ENCODE measurements at places on chromosomes 4 and X.
A peak's percentile ranks its signal among the peaks of the same experiment; 100 is the strongest.

DNA sequence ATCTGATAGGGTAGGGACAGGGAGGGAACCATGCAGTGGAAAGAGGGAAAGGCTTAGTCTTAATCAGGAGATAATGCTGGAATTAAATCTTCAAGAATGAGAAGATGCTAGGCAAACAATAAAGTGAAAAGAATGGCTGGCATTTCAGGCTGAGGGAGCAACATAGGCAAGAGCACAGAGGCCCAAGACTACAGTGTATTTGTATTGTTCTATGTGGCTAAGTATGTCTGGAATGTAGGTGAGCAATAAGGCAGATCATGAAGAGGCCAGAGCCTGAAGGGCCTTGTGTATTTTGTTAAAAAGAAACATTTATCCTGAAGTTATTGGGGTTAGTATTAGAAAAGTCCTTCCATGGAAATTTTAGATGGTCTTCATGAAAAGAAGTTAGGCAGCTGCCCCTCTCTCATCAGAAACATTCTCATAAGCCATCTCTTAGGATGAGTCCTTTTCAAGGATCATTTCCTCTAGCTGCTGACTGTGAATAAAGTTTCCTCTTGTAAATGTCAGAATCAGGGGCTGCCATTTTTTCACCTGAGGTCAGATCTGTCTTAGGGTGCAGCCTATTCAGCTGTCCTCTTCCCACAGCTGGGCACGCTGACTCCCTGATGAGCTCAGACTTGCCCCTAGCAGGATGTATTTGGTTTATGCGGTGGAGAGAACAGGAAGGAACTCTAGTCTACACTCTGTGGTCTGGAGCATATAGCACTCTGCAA is 46.3 kb downstream of the ATP10D start:
- DNase-seq: peak; percentile 12

GRCh38 chr4:182807767-182808548 is 109.2 kb downstream of the DCTD start:
- DNase-seq: no peak

DNA sequence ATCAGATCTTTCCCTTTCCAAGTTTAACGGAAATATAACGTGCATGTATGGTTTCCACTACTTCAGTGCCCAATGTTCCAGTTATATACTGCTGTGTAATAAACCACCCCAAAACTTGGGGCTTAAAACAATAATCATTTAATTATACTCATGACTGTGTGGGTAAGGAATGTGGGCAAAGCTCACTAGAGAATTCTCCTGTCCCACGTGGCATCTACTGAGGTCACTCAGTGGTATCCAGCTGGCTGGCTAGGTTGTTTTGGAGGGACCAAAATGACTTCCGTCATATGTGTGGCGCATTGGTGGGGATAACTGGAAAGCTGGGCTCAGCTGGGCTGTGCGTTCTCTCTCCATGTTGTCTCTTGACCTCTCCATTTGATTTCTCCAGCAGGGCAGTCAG is 18.5 kb downstream of the ZCCHC18 start:
- DNase-seq: no peak

DNA sequence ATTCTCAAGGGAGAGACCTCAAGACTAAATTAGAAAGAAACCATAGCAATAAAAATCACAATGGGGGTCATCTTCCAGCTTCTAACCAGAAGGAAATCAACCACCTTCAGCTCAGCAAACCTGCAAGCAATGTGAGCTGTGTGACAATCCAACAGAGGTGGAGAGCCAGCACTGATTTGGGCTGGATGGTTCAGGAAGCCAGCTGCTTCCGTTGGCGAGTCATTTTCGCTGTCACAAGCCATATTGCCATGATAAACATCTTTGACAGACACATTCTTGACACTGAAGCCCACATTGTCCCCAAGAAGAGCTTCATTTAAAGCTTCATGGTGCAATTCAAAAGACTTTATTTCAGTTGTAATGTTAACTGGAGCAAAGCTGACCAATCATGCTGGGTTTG is 22.7 kb downstream of the F8A1 start:
- DNase-seq: no peak

DNA sequence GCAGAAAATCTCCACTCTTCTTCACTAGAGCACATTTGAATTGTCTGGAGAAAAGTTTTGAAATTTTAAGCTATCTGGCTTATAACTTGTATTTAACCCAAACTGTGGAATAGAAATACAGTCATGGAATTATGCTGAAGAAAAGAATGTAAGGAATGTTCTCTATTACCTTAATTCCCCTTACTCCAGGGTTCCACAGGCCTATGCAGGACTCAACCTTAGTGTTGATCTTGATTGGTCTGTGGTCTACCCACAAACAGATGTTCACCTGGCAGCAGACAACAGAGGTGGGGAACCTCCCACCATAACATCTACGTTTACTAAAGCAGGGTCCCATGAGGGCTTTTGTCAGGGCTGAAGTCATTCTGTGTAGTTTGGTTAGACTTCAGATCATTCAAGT is 189.3 kb upstream of the GPRIN3 start:
- no peak for DNase-seq

DNA sequence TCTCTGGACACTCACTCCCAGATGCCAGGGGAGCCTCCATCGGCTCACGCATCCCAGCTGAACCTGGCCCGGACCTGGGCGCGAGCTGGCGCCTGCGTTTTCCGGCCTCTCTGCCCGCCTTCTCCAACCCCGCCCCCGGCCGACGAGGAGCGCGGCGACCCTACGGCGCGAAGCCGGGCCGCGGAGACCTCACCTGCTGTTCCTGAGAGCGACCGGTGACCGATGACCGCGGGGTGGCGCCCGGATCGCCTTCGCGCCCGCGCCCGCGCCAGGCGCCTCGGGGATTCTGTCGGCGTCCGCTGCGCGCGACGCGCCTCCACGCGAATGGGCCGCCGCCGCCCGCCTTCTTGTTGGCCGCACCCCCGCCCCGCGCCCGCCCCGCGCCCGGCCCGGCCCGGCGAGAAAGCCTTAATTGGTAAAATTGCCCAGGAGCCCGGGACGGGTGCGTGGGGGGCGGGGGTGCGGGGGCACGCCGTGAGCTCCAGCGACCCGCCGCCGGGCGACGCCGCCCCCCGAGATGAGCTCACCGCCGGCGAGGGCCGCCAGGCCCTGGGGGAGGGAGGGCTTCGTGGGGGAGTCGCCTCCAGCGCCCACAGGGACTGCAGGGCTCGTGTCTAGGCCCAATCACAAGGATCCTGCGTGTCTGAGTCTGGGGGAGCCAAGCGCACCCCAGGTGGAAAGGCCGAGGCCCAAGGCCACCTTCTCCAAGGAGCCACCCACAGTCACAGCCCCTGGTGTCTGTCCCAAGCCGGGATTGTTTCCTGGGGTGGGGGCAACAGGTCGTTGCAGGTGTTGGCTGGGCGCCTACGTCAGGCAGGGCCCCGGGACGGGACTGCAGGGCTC is at the start of gene FLNA:
Gene FLNA (minus strand): TSS at position 322 of the 843 bp plus-strand sequence. CDS start 3,389 bp downstream, outside the sequence.
- no peak for DNase-seq

DNA sequence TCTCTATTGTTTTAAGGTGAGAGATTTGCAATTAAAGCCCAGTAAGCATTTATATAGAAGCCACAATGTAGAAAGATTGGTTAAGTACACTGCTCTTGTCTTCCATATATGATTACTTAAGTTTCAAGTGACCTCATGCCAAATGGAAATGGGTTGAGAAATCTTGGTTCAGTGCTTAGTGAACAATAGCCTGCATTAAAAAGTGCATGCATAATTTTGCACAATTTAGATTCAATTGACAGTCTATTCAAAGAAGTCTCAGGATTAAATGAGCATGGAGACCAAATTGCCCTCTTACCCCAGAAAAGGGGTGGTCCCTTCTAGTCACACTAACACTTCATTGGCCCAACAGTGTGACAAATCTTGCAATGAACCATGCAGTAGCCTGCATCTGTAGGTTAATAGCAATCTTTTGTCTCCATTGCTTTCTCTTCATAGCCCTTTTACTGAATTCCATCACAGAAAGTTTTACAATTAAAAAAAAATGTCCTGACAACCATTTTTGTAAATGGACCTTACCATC is 93.6 kb downstream of the HHIP start:
- no peak for DNase-seq

- DNase-seq: no peak
These were observed 66.5 kb downstream of the SLIT2 start for GRCh38 chr4:20318001-20318908.

- DNase-seq: no peak
These were observed 86.4 kb upstream of the C4orf50 start for GRCh38 chr4:6104541-6105130.

GRCh38 chrX:130082244-130083106 is 27.8 kb downstream of the ELF4 start:
- peak; percentile 62 for DNase-seq

DNA sequence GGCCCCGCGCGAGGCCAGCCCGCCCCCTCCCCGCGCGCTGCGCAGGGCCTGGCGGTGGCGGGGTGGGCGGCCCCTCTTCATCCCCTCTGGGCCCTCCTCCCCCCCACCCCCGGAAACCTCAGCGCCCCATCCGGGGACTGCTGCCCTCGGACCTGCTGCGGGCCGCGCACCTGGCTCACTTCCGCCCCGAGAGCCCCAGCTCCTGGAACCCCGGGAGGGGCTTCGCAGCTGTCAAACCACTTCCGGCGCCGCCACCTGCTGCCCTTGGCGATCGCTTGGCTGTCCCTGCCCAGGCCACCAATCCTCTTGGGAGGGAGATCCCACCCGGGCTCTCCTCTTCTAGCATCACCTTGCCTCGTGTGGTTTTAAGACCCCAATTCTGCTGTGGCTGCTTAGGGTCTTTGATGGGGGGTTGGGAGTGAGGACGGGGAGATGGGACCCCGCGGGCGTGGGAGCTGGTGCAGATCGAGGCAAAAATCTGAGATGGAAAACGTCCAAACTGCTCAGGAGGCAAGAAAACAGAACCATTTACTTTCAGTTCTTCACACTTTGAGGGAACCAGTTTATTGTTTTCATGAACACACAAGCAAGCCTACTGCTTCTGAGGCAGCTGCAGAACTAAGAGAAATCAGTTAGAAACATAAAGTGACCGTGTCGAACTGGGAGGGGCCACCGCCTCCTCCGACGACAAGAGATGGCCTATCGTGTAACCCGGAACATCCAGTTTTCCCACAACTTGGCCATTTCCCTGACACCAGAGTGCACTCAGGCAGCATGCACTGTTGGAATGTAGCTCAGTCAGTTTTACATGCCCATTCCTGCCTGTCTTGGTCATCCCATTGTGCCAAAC is 754 bp downstream of the MTMR1 start:
- peak; percentile 41 for DNase-seq

GRCh38 chrX:150254909-150255308 is 108.2 kb upstream of the MAMLD1 start:
- no peak for DNase-seq

GRCh38 chr4:8592366-8593263 is at the start of gene CPZ:
Gene CPZ, plus strand, starts transcription at chr4:8592765. Its CDS starts 69 bp downstream, at chr4:8592834.
- no peak for DNase-seq

GRCh38 chr4:19510993-19511392 is 740.7 kb upstream of the SLIT2 start:
- no peak for DNase-seq

DNA sequence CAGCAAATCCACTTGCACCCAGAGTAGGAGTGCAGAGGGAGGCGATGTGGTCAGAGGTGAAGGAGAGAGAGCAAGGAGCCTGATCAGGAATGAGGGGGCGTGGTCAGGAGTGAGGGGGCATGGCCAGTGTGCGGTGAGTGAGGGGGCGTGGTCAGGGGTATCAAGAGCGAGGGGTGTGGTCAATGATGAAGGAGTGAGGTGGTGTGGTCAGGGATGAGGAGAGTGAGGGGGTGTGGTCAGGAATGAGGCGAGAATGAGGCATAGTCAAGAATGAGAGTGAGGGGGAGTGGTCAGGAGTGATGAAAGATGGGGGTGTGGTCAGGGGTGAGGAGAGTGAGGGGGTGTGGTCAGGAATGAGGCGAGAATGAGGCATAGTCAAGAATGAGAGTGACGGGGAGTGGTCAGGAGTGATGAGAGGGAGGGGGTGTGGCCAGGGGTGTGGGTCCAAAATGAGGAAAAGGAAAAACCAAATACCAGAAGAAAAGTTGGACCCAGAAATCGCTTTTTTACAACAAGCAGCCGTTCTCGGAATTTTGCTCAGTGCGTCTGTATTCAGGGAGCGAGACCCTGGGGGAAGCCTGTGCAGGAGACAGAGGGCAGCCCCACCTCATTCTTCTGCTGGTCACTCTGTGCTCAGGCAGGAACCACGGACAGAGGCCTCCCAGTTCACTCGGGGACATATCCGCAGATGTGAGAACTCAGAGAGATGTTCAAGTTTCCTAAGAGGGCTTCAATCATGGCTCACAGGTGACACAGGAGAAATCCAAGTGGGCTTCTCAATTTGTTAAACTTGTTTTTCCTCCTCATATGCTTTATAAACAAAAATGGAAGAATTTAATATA is 47.5 kb downstream of the MAGEA1 start:
- DNase-seq: no peak

DNA sequence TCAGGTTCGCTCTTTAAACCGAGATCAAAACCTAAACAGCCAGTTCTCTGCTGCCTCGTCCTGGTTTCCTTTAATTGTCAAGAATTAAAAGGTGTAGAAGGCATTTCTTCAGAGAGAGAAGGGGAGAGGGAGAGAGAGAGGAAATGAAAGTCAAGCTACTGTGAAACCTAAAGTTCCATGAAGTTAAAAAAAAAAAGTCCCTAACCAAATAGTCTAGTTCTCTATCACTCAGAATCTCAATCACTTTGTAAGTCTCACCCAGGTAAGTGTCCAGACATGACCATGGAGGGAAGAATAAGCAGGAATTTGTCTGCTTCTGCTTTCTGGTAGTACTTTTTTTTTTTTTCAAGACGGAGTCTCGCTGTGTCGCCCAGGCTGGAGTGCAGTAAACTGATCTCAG is 18.8 kb upstream of the SMIM14 start:
- DNase-seq: no peak

Measured in stimulated activated CD4-positive, alpha-beta T cell treated with anti-CD3 and anti-CD28 coated beads, Interleukin-1b, Interleukin-23, amount 100 ng/mL, for 4 hours (primary cell).